ENCODE measurements at places on chromosomes 6 and 20.
A peak's percentile ranks its signal among the peaks of the same experiment; 100 is the strongest.

DNA sequence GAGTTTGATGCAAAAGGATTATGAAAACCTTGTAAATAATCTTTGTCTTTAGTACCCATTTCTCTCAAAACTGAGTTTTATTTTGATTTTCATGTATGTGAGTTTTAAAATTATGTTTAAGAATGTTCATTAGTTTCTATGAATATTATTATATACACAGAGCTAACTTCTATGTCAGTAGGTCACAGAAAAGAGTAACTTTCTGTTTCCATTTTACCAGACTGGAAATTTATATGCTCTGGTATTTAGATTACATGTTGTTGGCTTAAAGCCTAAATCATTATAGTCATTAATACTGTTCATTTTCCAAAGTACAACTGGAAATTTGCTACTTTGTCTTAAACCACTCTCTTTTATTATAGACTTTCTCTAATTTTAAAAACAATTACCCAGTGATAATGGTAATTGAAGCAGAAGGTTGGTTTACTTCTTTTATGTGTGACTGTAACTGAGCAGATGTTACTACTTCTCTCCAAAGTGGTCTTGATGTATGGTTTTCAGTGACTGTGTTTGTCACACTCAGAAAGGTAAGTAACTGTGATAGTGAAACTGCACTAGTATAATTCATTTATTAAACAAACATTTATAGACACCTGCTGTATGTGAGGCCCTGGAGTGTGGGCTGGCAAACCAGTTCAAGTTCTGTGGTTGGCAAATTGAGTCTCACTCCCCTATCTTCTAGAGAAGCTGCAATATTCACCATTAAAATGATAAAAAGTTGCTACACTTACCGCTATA is 13.2 kb downstream of the CRYBG1 start:
- H3K4me3 ChIP-seq: no peak overlapping the region
- H3K36me3 ChIP-seq: no peaks in the 10 kb centered on the region
- peaks cover 7% of the 10 kb centered on the region for H3K27me3 ChIP-seq
- DNase-seq: no peak
- H3K4me1 ChIP-seq: no peaks in the 10 kb centered on the region
- no peak overlapping the region for H3K27ac ChIP-seq

- H3K4me1 ChIP-seq: peaks cover 35% of the 10 kb centered on the region
- H3K4me3 ChIP-seq: peak overlapping the region; percentile 52
- H3K27ac ChIP-seq: peak overlapping the region; percentile 94
Observed at GRCh38 chr20:57657535-57658446, 37.6 kb upstream of the ZBP1 start.

- no peak for DNase-seq
- H3K4me1 ChIP-seq: no peaks in the 10 kb centered on the region
- H3K27ac ChIP-seq: no peak overlapping the region
- H3K36me3 ChIP-seq: no peaks in the 10 kb centered on the region
- H3K27me3 ChIP-seq: peaks cover 24% of the 10 kb centered on the region
Observed at GRCh38 chr20:17909869-17910321, 58.7 kb downstream of the SNX5 start.

GRCh38 chr6:43120944-43121913 is 45.1 kb downstream of the PTK7 start:
- no peaks in the 10 kb centered on the region for H3K4me1 ChIP-seq
- no peaks in the 10 kb centered on the region for H3K36me3 ChIP-seq
- no peak overlapping the region for H3K4me3 ChIP-seq

- no peak for DNase-seq
- peaks cover 69% of the 10 kb centered on the region for H3K27me3 ChIP-seq
- H3K36me3 ChIP-seq: peaks cover 2% of the 10 kb centered on the region
- H3K4me1 ChIP-seq: peaks cover 9% of the 10 kb centered on the region
Observed at GRCh38 chr6:131949909-131950766, 1.0 kb downstream of the CCN2 start.

GRCh38 chr6:121726596-121726995 is 291.1 kb downstream of the GJA1 start:
- no peaks in the 10 kb centered on the region for H3K27me3 ChIP-seq
- H3K4me3 ChIP-seq: no peak overlapping the region

DNA sequence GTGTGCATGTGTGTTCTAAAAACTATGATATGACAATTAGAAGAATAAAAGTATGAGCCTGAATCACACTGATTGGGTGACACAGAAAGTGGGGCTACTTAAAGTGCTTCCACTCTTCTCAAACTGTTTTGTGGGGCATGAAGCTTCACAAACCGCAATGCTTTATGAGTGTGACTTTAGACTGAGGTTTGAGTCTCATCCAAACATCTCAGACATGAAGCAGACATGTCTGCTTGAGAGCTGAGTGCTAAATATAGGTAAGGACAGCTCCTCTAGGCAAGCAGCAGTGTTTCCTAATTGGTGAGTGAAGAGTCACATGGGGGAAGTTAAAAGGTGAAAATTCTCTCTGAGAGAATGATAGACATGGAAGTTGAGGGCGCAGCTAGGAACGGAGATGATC is 726.9 kb upstream of the CITED2 start:
- H3K36me3 ChIP-seq: no peaks in the 10 kb centered on the region
- H3K27me3 ChIP-seq: no peaks in the 10 kb centered on the region
- peaks cover 4% of the 10 kb centered on the region for H3K4me1 ChIP-seq
- no peak overlapping the region for H3K4me3 ChIP-seq
- DNase-seq: no peak

- no peak overlapping the region for H3K27ac ChIP-seq
- DNase-seq: no peak
- H3K4me3 ChIP-seq: no peak overlapping the region
- no peaks in the 10 kb centered on the region for H3K4me1 ChIP-seq
- no peaks in the 10 kb centered on the region for H3K27me3 ChIP-seq
Observed at GRCh38 chr6:139500977-139501376, 126.5 kb upstream of the CITED2 start.

GRCh38 chr6:63246581-63246980 is 35.3 kb downstream of the FKBP1C start:
- no peaks in the 10 kb centered on the region for H3K27me3 ChIP-seq
- no peak for DNase-seq
- H3K36me3 ChIP-seq: no peaks in the 10 kb centered on the region
- H3K4me3 ChIP-seq: no peak overlapping the region
- H3K4me1 ChIP-seq: no peaks in the 10 kb centered on the region

All from naive thymus-derived CD8-positive, alpha-beta T cell (primary cell).